ENCODE measurements at places on chromosomes 11 and 22.

DNA sequence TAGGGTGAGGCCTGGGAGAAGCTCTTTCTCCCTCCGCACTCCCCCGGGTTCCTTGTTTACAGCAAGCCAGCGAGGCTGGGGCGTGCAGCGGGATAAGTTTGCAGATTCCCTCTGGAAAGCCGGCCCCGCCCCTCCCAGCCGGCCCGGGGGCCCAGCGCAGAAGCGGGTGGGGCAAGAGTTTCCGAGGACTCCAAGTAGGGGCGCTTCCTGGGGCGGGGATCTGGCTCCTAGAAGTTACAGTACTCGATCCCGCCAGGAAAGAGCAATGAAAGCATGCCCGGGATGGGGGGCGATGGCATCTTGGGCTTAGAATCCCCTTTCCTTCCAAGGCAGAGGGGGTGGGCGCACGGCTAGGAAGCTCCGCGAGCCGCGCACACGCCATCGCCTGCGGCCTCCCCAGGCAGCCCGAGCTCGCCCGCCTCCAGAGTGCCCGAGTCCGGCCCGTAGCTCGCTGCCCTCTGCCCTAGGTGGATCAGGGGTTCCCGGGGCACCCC lies 385 bp downstream of the TST start:
- H3K4me1 ChIP-seq, result no peaks in the 10 kb centered on the region
- H3K27ac ChIP-seq, result peak overlapping the region; percentile 57
- peak overlapping the region; percentile 93 for H3K4me3 ChIP-seq
- peaks cover 22% of the 10 kb centered on the region for H3K36me3 ChIP-seq

- no peak overlapping the region for H3K27ac ChIP-seq
- no peaks in the 10 kb centered on the region for H3K27me3 ChIP-seq
- H3K4me3 ChIP-seq, result no peak overlapping the region
- no peaks in the 10 kb centered on the region for H3K36me3 ChIP-seq
These were observed 165.2 kb upstream of the PDGFD start for GRCh38 chr11:104329078-104329665.

- peak within 1 kb of the TSS; percentile 44 for H3K27ac ChIP-seq
- peaks cover 3% of the 10 kb centered on the region for H3K4me1 ChIP-seq
- DNase-seq, result no peak
- H3K27me3 ChIP-seq, result no peaks in the 10 kb centered on the region
These were observed at the start of gene CASP1 for GRCh38 chr11:105034813-105035620. TSS of gene CASP1 (minus strand) at chr11:105035144. CDS start at chr11:105035113, 31 bp downstream.

DNA sequence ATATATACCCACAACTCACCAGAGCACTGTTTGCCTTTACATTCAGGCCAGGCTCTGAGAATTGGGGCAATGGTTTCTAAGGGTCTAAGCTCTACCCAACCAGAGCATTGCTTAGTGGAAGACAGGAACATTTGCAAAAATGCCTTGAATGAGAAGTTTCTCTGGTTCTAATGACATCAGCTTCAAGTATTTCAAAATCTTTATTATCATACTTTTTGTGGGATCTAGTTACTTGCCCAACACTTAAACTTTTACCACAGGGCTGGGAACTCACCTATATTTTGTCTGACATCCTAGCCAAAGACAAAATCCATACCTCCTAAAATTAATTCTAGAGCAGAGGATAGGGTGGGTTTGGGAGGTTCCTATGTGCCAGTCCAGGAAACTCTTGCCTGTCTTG lies 51.5 kb downstream of the INSC start:
- H3K27me3 ChIP-seq, result no peaks in the 10 kb centered on the region
- no peaks in the 10 kb centered on the region for H3K4me1 ChIP-seq
- no peak for DNase-seq
- H3K27ac ChIP-seq, result no peak overlapping the region

DNA sequence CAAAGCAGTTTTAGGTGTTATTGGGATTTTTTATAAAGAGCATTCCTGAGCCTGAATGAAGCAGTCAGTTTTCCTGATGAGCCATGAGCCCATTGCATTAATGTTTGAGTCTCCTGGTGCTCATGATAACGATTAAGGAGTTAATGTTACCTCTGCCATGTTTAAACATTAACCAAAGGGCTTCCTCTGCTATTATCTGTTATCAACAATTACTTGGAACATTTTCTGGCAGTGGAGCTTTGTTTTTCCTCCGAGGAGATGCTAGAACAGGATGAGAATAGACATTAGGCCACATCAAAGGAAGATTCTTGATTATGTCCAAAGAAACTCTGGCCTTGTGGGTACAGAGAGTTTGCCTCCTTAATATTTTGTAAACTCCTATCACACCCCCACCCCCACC lies 49.9 kb downstream of the ZNRF3 start:
- no peak overlapping the region for H3K4me3 ChIP-seq
- H3K27ac ChIP-seq, result no peak overlapping the region
- H3K27me3 ChIP-seq, result no peaks in the 10 kb centered on the region
- H3K36me3 ChIP-seq, result no peaks in the 10 kb centered on the region
- no peak for DNase-seq

GRCh38 chr11:46984548-46984947 lies 48.0 kb downstream of the CSTPP1 start:
- no peak overlapping the region for H3K4me3 ChIP-seq
- no peaks in the 10 kb centered on the region for H3K36me3 ChIP-seq
- DNase-seq, result no peak
- no peaks in the 10 kb centered on the region for H3K27me3 ChIP-seq
- no peak overlapping the region for H3K27ac ChIP-seq

DNA sequence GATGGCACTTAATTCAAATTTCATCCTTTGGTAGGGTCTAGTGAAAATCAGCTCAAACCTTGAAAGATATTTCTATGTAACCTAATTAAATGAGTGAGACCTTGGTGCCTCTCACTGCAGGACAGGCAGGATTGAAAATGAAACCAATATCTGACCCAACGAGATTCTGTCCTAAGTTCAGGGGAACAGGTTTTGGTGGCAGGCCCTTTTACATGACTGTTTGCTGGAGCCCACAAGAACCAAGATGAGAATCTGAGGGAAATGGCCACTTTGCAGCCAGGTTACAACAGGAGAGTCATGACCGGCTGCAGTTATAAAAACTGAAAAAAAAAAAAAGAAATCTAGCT lies 130.2 kb downstream of the TRIM44 start:
- H3K27ac ChIP-seq, result no peak overlapping the region
- no peak overlapping the region for H3K4me3 ChIP-seq
- no peaks in the 10 kb centered on the region for H3K27me3 ChIP-seq
- H3K36me3 ChIP-seq, result no peaks in the 10 kb centered on the region
- DNase-seq, result no peak

- H3K27me3 ChIP-seq, result no peaks in the 10 kb centered on the region
- H3K4me1 ChIP-seq, result peaks cover 8% of the 10 kb centered on the region
- peaks cover 66% of the 10 kb centered on the region for H3K36me3 ChIP-seq
- H3K4me3 ChIP-seq, result no peak overlapping the region
- H3K27ac ChIP-seq, result no peak overlapping the region
These were observed 32.7 kb downstream of the ZNF143 start for GRCh38 chr11:9493492-9493891.

DNA sequence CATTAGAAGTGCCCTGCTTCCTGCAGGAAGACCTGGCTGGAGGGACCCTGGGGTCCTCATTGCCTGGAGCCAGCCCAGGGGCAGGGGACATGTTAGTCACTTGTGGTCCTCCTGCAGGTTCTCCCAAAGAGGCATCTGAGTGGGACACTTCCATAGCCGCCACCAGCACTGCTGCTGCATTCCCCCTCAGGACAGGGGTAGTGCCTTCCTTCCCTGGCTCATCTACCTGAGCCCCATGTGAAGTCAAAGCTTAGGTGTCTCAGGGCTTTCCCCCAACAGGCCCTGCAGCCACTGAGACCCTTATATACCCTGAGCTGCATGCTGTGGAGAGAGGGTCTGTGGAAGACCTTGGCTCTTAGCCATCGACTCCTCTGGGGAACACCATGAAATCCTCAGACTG lies 45.0 kb upstream of the VPREB1 start:
- H3K4me3 ChIP-seq, result no peak overlapping the region
- no peak overlapping the region for H3K27ac ChIP-seq
- DNase-seq, result no peak
- no peaks in the 10 kb centered on the region for H3K36me3 ChIP-seq

- peaks cover 35% of the 10 kb centered on the region for H3K36me3 ChIP-seq
- no peak overlapping the region for H3K4me3 ChIP-seq
- H3K27me3 ChIP-seq, result no peaks in the 10 kb centered on the region
These were observed 125.1 kb downstream of the BCR start for GRCh38 chr22:23305321-23305910.

DNA sequence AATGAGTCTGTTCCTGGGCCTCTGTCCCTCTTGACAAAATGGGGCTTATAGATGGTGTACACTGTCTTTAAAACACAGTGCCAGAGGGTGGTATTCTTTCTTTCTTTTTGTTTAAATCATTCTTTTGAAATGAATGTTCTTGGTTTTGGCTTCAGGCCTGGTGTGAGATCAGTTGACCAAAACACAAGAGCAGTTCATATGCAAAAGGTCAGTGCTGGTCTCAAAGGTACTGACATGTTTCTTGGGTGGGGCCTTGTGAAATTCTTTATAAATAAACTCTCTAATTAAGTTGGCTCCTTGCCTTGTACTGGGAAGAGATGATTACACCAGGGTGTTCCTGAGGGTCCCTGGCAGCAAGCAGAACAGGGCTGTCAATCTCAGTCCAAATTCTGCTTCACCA lies 110.0 kb downstream of the FBXO7 start:
- peaks cover 16% of the 10 kb centered on the region for H3K4me1 ChIP-seq
- H3K36me3 ChIP-seq, result no peaks in the 10 kb centered on the region
- peak overlapping the region; percentile 20 for H3K27ac ChIP-seq
- no peak for DNase-seq
- no peak overlapping the region for H3K4me3 ChIP-seq

- no peaks in the 10 kb centered on the region for H3K27me3 ChIP-seq
- no peak overlapping the region for H3K27ac ChIP-seq
- H3K4me3 ChIP-seq, result no peak overlapping the region
- H3K36me3 ChIP-seq, result no peaks in the 10 kb centered on the region
- peaks cover 5% of the 10 kb centered on the region for H3K4me1 ChIP-seq
These were observed 3.0 kb downstream of the TSPAN18 start for GRCh38 chr11:44729713-44730112.

- H3K36me3 ChIP-seq, result no peaks in the 10 kb centered on the region
- no peaks in the 10 kb centered on the region for H3K4me1 ChIP-seq
- no peaks in the 10 kb centered on the region for H3K27me3 ChIP-seq
- no peak overlapping the region for H3K4me3 ChIP-seq
- no peak for DNase-seq
These were observed 63.2 kb upstream of the FIBIN start for GRCh38 chr11:26930518-26931247.

DNA sequence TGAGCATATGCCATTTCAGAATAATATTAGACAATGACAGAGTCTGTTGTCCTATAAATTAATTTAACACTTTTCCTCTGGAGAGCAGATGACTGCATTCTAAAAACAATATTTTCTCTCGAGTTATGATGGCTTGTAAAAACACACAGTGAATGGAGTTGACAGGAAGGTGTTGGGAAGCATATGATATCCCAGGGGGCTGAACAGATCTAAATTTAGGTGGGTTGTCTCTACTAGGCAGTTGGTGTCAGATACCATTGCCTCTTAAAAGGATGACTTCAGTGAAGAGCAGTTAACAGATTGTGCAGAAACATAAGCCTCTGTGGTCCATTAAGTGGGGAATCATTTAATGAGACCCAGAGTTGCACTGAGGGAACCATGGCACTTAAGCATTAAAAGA lies 30.7 kb downstream of the SVIP start:
- H3K36me3 ChIP-seq, result no peaks in the 10 kb centered on the region
- DNase-seq, result no peak
- no peak overlapping the region for H3K4me3 ChIP-seq
- no peak overlapping the region for H3K27ac ChIP-seq

DNA sequence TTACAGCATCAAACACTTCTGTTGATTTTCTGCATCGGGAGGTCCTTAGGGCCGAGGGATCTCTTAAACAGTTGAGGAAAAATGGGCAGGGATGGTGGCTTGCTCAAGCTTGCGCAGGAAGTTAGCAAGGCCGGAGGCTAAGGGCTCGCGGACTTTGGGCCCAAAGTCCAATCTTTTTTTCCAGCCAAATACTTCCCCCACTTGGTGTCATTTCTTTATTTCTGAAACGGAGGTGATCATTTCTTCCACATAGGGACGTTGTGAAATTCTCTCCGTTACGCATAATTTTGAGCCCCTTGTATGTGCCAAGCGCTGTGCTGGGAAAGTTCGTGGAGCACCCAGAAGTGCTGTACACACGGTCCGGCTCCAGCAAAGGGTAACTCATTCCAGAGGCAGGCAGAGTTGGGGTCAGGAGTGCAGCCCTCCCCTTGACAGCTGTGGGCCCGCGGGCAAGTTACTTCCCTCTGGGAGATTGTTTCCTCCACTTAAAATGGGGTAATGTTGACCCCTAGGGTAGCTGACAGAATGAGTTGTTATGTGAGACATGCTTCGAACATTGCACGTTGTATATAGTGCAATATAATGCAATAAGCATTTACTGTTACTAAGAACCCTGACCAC lies 809 bp downstream of the MIEF1 start:
- H3K4me1 ChIP-seq, result no peaks in the 10 kb centered on the region
- no peak for DNase-seq
- peak overlapping the region; percentile 64 for H3K4me3 ChIP-seq
- H3K36me3 ChIP-seq, result peaks cover 46% of the 10 kb centered on the region
- H3K27me3 ChIP-seq, result no peaks in the 10 kb centered on the region

GRCh38 chr11:106331176-106331575 lies 253.7 kb downstream of the AASDHPPT start:
- H3K4me1 ChIP-seq, result no peaks in the 10 kb centered on the region
- no peaks in the 10 kb centered on the region for H3K36me3 ChIP-seq
- H3K27ac ChIP-seq, result no peak overlapping the region
- H3K27me3 ChIP-seq, result no peaks in the 10 kb centered on the region
- H3K4me3 ChIP-seq, result no peak overlapping the region
- no peak for DNase-seq

- H3K27me3 ChIP-seq, result no peaks in the 10 kb centered on the region
- H3K27ac ChIP-seq, result no peak overlapping the region
- no peaks in the 10 kb centered on the region for H3K36me3 ChIP-seq
- no peak overlapping the region for H3K4me3 ChIP-seq
- H3K4me1 ChIP-seq, result peaks cover 10% of the 10 kb centered on the region
- no peak for DNase-seq
These were observed 37.8 kb downstream of the PPP6R3 start for GRCh38 chr11:68498321-68498720.
